ENCODE measurements at places on chromosomes 16 and 17.

DNA sequence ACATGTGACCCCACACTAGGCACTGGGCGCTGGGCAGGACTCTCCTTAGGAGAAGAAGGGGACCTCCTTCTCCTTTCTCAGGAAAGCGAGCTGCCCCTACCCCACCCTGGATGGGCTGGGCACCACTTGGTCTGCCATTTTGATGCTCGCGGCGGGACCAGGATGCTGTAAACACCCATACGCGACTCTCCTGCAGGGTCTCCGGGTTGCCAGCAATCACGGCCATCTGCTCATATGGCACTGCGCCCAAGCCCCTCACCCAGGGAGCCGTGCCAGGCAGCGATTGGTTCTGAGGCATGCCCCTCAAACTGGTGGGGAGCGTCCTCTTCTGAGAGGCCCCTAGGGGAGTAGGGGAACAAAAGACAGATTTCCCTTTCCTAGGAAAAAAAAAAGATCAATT, 99.0 kb downstream of the C16orf78 start:
- no peak for DNase-seq

DNA sequence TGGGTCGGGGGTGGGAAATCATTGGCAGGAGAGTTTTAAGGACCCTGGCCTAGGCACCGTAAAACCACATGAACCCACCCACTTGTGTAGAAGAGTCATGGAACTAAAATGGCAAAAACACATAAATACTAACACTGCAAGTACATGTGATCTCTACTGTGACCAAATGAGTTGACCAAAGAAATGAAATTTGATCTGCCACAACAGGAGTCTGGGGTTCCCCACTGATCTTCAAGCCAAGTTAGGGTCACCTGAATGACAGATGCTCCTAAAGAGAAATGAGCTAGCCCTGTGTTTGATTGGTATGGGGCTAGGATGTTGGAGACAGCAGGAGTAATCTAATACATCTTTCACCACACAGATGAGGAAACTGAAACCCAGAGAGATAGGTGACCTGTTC, 21.5 kb upstream of the SKAP1 start:
- DNase-seq: no peak

- no peak for DNase-seq
Observed at GRCh38 chr17:66843627-66844026, 8.7 kb downstream of the CACNG5 start.

DNA sequence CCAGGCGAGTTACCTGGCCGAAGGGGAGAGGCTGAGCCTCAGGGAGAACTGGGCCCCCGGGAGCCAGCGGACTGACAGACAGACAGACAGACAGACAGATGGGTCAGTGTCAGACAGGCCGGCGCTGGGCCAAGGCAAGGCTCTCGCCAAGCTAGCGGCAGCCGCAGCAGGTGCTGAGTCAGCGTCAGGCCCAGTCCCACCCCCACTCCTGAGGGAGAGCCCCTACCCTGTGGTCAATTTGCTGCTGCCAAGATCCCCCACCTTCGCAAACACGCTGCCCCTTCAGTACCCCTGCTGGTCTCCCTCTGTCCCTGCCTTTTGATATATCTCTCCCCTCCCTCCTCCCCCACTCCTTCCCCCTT, 1.5 kb downstream of the FGF11 start:
- DNase-seq: peak; percentile 36

DNA sequence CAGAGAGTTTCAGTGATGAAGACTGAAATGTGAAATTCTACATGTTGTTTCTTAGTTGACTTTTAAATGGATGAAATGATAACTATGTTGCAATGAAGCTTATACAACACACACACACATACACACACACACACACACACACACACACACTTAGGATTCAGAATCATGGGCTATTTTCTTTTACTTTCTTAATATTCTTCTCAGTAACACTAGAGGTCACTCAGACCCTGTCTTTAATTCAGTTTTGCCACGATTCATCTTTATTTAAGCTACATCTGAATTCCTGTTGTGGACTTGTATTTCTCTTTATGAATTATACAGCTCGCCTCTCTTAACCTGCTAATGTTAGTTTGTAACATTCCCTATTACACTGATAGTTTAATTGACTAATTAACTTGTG, 109.6 kb upstream of the GOT2 start:
- DNase-seq: peak; percentile 35

GRCh38 chr16:83390759-83391158, 417.0 kb upstream of the HSBP1 start:
- DNase-seq: no peak

GRCh38 chr17:21358682-21359482, 17.3 kb upstream of the KCNJ12 start:
- DNase-seq: no peak

DNA sequence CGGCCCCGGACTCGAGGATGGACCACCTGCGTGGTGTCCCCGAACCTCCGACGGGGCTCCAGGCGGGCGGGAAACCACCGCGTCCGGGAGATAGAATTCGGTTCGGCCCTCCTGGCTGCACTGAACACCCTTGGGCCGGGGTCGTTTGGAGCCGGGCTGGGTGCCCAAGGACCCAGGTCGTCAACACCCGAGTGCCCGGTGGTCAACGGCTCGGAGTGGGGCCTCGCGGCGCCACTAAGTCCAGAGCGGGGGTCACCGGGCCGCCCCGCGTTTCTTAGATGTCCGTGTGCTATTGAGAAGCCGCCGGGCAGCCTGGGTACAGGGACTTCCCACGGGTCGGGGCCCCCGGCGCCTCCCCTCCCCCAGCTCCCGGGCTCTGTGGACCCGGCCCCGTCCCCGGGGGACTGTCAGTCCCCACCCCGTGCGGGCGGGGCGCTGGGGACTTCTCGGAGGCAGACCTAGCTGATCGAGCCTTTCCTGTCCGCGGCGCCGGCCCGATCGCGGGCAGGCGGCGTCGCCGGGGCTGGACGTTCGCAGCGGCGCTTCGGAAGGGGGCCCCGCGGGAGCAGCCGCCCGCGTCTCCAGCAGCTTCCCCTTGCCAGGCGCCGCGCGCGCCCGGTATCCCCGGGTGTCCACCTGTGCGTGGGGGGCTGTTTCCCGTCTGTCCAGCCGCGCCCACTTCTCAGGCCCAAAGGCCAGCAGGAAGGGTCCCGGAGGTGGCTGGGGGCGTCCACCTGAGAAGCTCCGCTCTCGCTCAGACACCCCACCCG, 655 bp upstream of the NPTX1 start:
- no peak for DNase-seq

Data from PC-3 (cell line).